ENCODE measurements at places on chromosomes 1 and 21. TPM values are rescaled to one million over a fixed set of nuclear protein-coding genes. Genes with fewer than 3 reads are reported as not detected.

DNA sequence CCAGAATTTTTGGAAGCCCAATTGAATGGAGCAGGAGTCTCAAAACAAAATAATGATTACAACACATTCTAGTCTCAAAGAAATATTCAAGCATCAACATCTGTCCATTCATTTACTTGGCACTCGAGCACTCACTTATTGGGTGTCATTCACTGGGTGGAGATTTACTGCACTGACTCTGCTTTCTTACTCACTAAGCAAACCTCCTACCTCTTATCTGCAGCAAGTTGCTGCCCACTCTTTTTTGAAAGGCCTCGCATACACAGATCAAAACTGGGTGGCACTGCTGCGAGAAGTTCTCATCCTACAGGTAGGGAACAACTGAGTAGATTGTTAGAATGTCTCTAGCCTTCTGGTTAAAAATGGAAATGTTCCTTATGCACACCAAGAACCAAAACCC, 18.0 kb downstream of the RHBDL2 start:
- DNase-seq: no peak

GRCh38 chr1:23801338-23801748, 789 bp upstream of the GALE start:
- no peak for DNase-seq

GRCh38 chr1:40435876-40436275, 14.4 kb upstream of the ZFP69B start:
- DNase-seq: no peak

DNA sequence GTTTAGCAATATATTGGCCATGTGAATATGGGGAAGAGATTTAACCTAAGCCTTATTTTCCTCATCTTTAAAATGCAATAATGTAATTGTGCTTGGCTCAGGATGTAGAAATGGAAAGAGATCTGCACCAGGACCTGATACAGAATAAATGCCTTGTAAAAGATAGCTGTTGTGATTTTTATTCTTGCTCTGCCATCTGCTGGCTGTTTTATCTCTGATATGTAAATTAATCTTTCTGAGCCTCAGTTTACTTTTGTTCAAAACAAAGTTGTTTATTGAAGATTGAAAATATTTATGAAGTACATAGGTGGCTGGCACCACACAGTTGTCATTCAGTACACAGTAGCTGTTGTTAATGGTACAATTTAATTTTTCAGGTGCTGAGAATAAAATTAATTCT, 21.9 kb downstream of the ZYG11B start:
- peak; percentile 47 for DNase-seq

DNA sequence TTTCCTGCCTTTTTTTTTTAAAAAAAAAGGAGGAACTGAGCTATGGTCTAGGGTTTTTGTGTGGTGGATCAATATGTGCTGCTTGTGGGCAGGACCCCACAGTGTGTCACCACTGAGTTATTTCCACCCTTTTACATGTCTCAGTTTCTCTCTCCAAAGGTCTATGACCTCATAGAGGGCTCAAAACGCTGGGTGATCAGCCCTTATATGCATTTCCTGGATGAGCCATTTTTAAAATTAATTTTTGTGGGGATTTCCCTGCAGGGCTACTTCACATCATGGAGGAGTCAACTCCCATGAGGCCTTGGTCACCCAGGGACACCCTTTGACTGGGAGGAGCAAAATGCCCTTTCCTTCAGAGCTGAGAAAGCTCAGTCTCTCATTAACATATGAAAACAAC, 20.7 kb upstream of the HAO2 start:
- DNase-seq: peak; percentile 17

- no peak for DNase-seq
These were observed 212.4 kb upstream of the USP24 start for GRCh38 chr1:55427606-55428005.

Gene POU3F1
- total RNA-seq: 3.0 TPM

Gene TMEM200B
- total RNA-seq: not detected

Gene SLAMF7
- 7.9 TPM for total RNA-seq

Gene PRAMEF5
- total RNA-seq: not detected

Gene MCOLN2
- total RNA-seq: 19.3 TPM

Gene OR6K3
- total RNA-seq: not detected

All from SK-MEL-5 (cell line).